Activated CD4-positive, CD25-positive, alpha-beta regulatory T cell treated with anti-CD3 and anti-CD28 coated beads, Interleukin-2, amount 50 U/mL, for 24 hours (primary cell): ENCODE measurements at places on chromosomes 2 and 18.

- ATAC-seq, result no peak
Measured at GRCh38 chr2:165011199-165011598, 55.9 kb upstream of the SLC38A11 start.

- ATAC-seq, result no peak
Measured at GRCh38 chr2:27407798-27408491, 1.4 kb downstream of the PPM1G start.

DNA sequence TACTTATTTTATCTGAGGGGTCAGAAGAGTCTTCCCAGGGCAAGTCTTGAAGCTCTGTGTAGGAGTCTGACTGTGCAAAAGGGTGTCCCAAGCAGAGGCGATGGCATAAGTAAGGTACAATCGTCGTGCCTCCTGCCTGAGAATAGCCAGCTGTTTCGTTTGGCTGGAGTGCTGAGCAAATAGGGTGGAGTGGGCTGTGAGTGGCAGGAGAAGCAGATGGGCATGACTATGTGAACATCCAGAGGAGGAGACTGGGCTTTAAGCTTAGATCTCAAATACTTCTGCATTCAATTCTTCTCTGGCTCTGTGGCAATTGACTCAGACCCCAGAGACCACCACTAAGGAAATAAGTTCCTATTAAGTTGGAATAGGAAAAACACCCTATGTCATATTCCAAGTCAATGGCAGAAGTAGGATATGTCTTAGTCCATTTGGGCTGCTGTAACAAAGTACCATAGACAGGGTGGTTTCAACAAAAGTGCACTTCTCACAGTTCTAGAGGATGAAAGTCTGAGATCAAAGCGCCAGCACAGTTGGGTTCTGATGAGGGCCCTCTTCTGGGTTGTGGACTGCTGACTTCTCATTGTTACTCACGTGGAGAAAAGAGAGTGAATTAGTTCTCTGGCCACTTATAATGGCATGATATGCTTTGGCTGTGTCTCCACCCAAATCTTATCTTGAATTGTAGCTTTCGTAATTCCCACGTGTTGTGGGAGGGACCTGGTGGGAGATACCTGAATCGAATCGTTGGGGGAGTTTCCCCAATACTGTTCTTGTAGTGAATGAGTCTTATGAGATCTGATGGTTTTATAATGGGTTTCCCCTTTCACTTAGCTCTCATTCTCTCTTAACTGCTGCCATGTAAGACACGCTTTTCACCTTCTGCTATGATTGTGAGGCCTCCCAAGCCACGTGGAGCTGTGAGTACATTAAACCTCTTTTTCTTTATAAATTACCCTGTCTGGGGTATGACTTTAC lies 120.2 kb downstream of the LPIN1 start:
- ATAC-seq, result peak; percentile 77

- ATAC-seq, result no peak
Measured at GRCh38 chr2:80340022-80340421, 35.5 kb upstream of the LRRTM1 start.

- ATAC-seq, result no peak
Measured at GRCh38 chr2:130853391-130853790, 16.7 kb downstream of the ARHGEF4 start.

GRCh38 chr2:98012561-98012991 lies 16.8 kb upstream of the TMEM131 start:
- peak; percentile 69 for ATAC-seq

GRCh38 chr18:75262511-75262910 lies 51.9 kb downstream of the TSHZ1 start:
- ATAC-seq, result no peak

GRCh38 chr2:55729136-55729685 lies 35.6 kb upstream of the PNPT1 start:
- ATAC-seq, result no peak

- ATAC-seq, result no peak
Measured at GRCh38 chr18:62554061-62554815, 31.4 kb downstream of the ZCCHC2 start.

DNA sequence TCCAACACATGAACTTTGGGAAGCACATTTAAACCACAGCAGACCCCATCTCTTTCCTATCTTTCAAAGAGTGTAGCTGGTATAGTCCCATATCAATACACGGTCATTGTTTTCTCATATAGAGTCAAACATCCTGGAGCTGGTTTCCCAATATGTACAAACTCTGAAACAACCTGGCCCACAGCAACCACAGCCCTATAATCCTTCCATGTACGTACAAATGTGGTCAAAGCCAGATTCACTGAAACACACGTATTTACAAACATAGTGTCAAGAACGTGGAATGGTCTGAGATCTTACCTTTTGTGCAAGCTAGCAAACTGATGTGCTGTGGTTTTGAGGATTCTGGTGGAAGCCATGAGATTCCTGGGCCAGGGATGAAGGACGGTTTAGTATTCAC lies 97.3 kb downstream of the HS1BP3 start:
- ATAC-seq, result no peak

- no peak for ATAC-seq
Measured at GRCh38 chr18:26225022-26225693, 1.1 kb upstream of the TAF4B start.

DNA sequence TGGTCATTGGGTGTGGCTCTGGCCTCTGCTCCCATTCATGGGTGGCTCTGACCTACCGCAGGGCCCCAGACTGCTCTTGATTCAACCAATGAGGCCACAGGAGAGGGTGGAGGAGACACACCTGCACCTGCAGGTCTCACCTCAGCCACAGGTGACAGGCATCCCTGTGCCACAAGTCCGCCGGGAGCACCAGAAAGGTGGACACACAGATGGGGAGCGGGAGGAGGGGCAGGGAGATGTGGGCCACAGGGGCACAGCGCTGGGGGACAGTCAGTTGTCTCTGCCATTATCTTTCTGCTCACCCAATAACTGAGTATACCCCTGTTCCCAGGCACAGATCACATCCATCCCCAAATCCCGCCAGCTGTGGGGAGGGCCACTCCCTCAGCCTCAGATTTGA lies 189.1 kb upstream of the SALL3 start:
- ATAC-seq, result no peak

DNA sequence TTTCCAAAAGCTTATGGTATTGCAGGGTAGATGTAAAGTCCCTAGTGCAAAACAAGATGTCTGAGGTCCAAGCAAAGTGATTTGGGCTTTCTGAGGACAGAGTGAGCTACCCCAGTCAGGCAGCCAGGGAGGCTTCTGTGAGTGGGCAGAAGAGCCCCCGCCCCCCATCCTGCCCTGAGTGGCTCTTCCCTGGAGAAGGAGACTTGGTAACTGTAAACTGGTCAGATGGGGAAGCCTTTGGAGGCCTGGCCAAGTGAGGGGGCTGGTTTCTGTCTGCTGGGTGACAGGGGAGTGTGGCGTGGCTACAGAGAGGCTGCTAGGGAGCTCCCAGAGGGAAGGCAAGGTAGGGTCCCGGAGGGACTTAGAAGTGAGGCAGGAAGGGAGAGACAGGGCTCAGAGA lies 181.3 kb upstream of the HAAO start:
- no peak for ATAC-seq

- ATAC-seq, result no peak
Measured at GRCh38 chr2:128178650-128179460, 87.9 kb downstream of the UGGT1 start.
